ENCODE measurements at places on chromosomes 7 and 10.

- no peak for DNase-seq
Measured at GRCh38 chr7:12436896-12437535, 33.4 kb upstream of the VWDE start.

DNA sequence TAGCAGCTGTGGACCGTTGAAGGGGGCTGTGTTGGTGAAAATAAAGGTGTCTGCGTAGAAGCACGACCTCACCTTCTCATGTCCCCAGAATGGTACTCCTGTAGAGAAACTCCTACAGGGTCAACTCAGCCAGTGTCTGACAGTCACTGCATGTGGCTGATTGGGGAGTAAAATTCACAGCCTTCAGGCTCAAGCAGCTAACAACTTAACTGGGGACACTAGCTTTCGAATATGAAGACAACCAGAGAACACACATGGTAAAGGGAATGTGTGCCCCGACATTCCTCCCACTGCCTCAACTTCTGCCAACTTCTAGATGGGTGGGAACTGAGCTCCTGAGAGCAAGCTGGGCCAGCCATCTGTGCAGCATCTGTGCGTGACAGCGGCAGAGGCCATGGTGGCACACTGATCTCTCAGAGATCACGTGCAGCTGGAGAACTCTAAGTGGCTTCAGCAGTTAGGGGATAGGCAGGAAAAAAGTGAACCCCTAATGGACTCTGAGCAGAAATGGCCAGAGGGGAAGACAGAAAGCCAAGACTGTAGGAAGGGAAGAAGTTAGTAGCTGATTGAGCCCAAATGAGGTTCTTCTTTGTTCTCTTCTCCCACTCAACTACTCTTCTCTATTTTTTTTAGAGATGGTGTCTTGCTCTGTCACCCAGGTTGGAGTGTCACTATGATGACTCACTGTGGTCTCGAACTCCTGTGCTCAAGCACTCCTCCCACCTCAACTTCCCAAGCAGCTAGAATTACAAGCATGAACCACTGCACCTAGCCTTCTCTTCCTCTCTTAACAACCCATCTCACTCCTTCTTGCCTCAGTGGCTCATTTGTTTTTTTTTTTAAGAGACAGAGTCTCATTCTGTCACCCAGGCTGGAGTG is 280.8 kb downstream of the ZEB1 start:
- DNase-seq, result no peak

- no peak for DNase-seq
Measured at GRCh38 chr7:138374119-138374693, 85.9 kb upstream of the TRIM24 start.

- DNase-seq, result no peak
Measured at GRCh38 chr7:16929146-16929762, 47.5 kb upstream of the AGR3 start.

DNA sequence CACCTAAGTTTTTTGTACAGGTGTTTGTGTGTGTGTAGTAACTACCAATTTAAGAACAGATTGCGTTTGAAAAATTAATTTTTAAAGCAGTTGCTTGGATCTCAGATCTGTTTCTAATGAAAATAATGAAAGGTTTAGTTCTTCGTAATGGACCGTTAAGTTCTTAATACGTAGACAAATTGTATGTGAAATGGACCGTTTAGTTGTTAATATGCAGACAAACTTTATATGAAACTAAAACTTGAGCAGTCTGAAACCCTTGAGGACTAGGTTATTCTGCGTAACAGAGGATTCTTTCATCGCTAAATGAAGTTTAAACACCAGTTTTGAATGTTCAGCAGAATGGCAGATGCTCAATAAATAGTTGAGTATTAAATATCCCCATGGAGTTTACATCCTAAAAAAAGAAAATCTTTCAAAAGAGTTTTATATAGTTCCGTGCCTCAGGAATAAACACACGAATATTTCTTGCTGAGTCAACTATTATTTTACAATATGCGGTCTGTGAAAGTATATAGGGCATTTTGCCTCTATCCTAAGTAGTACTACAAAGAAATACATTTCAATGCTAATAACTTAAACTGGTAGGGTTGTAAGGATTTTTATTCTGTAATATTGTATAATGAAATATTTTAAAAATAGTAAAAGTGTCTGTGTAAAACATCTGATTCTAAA is 1.2 kb downstream of the DBF4 start:
- DNase-seq, result no peak

- no peak for DNase-seq
Measured at GRCh38 chr10:17841050-17841449, 31.9 kb downstream of the MRC1 start.

DNA sequence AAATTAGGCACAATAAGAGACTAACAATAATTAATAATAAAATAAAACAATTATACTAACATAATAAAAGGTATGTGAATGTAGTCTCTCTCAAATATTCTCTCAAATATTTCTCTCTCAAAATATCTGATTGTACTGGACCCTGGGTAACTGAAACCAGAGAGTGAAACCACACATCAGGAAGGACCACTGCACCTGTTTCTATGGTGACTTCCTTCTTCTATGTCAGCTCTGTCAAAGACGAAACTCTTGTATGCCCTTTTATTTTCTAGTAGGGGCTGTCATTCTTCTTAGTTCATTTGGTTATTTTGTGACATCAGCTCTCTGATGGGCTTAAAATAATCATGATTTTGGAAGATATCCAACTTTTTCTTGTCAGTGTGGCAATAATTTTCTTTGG is 428.0 kb upstream of the TPK1 start:
- DNase-seq, result no peak

DNA sequence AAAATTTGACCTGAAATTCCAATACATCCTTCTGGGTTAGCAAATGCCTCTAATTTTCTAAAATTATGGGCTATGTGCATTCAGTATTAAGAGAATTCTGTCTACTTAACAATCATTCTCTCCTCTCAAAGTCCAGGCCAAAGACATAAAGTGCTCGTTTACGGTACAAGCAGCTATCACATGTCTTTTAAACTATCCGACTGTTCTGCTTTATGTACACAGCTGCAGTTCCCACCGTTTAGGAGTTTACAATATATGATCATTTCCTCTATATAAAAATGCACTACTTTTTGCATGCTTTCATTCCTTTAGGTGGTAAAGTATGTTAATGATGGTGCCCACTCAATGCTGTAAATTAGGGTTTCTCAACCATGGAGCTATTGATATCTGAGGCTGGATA is 34.0 kb downstream of the CDK6 start:
- no peak for DNase-seq

- DNase-seq, result no peak
Measured at GRCh38 chr7:127251465-127252376, 1.0 kb downstream of the GRM8 start.

DNA sequence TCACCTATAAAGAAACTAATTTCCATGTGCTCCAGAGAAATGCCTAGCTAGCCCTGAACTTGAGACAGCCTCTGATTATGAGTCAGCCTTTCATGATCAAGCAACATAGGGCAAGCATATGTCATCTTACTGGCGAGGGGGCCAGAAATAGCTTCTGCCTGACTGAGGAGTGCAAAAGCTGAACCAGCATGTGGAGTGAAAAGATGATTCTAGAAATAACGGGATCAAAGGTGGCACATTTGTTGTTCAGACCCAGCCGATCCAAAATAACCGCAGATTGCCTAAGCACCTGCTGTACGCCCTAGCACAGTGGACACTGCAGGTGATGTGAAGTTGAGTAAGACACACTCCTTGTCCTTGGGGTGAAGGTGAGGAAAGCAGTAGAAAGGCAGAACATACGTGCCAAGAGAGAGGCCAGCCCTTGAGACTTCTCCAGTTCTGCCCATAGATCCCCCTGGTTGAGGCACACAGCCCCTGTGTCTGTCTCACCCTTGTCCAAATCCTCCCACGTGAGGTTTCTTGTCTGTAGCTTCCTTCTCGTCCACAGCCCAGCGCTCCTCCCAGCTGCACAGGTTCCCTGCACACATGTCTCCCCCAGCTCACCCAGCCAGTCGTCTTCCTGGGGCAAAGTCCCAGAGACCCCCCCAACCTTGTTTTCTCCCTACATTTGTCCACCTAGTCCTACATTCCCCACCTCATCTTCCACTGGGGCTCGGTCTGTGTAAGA is 2.8 kb upstream of the BCL7B start:
- no peak for DNase-seq

GRCh38 chr7:41002741-41003610 is 699.9 kb downstream of the INHBA start:
- no peak for DNase-seq

- no peak for DNase-seq
Measured at GRCh38 chr10:45428611-45429510, 54.8 kb downstream of the ALOX5 start.

- DNase-seq, result no peak
Measured at GRCh38 chr10:10053051-10053450, 964.6 kb upstream of the CELF2 start.

DNA sequence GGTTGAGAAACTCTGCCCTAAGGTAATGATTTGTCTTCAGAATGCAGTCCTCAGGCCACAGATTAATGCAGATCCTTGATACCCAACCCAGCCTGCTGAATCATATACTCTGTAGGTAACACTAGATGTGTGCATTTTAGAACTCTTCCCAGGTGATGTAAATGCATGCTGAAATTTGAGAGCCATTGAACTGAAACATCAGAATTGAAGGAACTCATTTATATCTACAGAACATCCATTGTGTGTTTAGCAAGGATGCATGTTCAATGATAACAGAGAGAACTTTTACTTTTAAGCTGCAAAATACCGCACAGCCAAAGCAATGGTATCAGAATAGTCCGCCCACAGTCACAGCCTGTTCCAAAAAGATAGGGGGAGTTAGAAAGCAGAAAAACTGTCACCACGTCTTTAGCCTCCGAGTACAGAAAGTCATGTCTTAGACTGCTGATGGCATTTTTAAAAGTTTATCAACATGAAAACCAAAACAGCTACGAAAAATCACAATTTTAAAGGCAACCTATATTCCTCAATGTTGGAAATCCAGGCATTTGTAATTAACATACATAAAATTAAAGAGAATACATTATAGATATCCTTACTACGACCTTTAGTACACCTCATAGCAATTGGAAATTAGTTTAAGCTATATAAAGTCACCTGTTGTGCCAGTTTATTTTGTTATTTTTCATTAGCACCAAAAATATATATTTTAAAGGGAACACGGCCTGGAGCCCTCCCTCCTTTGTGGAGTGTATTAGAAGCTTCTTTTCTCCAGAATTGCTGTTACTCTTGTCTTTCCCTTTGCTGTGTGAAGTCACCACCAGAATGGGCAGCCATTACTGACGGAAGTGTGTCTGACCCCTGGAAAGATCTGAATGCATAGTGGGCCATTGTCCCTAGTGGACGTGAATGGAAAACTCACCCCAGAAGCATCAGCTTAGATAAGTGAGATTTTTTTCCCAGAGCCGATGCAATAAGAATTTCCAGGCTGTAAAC is 65.8 kb upstream of the PRKAR2B start:
- DNase-seq, result no peak
